Dermis blood vessel endothelial cell (primary cell): ENCODE measurements at places on chromosomes 4 and X. TPM values are rescaled to one million over a fixed set of nuclear protein-coding genes. Genes with fewer than 3 reads are reported as not detected.

Gene KDR
- 292 and 321 TPM in 2 replicates for total RNA-seq

Gene GAB3
- total RNA-seq, result 12.1 and 14.1 TPM in 2 replicates

Gene IRF2
- 27.4 and 31.8 TPM in 2 replicates for total RNA-seq

Gene FAM156B
- 6.7 and 10.4 TPM in 2 replicates for total RNA-seq

Gene UGT2A3
- total RNA-seq, result 0.05 and 0.17 TPM in 2 replicates

Gene STBD1
- total RNA-seq, result 1.0 and 1.3 TPM in 2 replicates

Gene DTHD1
- not detected in 2 replicates for total RNA-seq

Gene FDCSP
- total RNA-seq, result not detected in 2 replicates

Gene ITIH6
- not detected in 2 replicates for total RNA-seq

Gene UGT2A1
- total RNA-seq, result under 0.01 and 0.05 TPM in 2 replicates

Gene GSPT2
- total RNA-seq, result 6.6 and 8.0 TPM in 2 replicates

Gene HDX
- 6.8 and 10.2 TPM in 2 replicates for total RNA-seq

Gene RHOXF2B
- not detected in 2 replicates for total RNA-seq

Gene F9
- not detected in 2 replicates for total RNA-seq

Gene IRS4
- under 0.01 and 0.17 TPM in 2 replicates for total RNA-seq

Gene TSPAN6
- total RNA-seq, result 56.4 and 79.0 TPM in 2 replicates

Gene CTAG2
- total RNA-seq, result not detected in 2 replicates

Gene CXorf49
- total RNA-seq, result not detected in 2 replicates

Gene ITGB1BP2
- 1.3 and 2.0 TPM in 2 replicates for total RNA-seq

Gene MXD4
- 92.1 and 94.1 TPM in 2 replicates for total RNA-seq

Gene TRIM75
- total RNA-seq, result not detected in 2 replicates

Gene FGFR3
- 1.1 and 1.4 TPM in 2 replicates for total RNA-seq

Gene GAGE2A
- not detected in 2 replicates for total RNA-seq

Gene CFAP47
- total RNA-seq, result not detected in 2 replicates

Gene PAGE5
- total RNA-seq, result not detected in 2 replicates

Gene CXCL9
- total RNA-seq, result not detected in 2 replicates
